ENCODE measurements at places on chromosomes 2 and 18. TPM values are rescaled to one million over a fixed set of nuclear protein-coding genes. Genes with fewer than 3 reads are reported as not detected.

GRCh38 chr18:12884406-12885323 lies 628 bp upstream of the PTPN2 start:
- DNase-seq: no peak

DNA sequence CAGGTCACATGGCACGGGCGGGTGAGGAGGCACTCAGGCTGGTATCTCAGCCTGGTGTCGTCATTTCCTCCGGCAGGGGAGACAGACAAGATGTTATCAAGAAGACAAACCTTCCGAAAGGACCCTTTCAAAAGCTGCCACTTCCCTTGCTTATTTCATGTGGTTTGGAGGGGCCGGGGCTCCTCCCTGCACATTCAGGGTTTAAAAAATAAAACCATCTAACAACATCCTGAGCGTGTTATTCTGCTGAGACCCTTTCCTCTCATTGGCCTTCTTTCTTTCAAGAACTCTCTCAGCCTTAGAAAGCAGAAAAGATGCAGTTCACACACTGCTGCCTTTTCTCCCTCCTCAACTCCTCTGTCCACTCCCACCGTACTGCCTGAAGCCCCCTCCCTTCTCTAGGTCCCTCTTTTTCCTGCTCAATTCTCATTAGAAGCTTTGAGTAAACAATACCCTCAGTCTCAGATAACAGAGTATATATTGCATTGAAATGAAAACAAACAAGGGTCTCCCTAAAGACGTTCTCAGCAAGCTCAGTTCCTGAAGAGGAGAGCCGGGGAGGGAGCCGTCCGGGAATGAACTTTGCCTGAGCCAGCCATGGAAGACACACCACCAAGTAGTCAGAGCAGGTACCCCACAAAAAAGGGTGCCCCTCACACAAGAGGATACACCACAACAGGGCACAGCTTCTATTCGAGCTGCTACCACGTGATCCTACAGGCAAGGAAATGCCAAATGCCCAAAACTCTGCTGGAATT lies 9.7 kb downstream of the SMAD7 start:
- DNase-seq: no peak

- DNase-seq: no peak
These were observed 954.1 kb downstream of the SOCS6 start for GRCh38 chr18:71242981-71243380.

DNA sequence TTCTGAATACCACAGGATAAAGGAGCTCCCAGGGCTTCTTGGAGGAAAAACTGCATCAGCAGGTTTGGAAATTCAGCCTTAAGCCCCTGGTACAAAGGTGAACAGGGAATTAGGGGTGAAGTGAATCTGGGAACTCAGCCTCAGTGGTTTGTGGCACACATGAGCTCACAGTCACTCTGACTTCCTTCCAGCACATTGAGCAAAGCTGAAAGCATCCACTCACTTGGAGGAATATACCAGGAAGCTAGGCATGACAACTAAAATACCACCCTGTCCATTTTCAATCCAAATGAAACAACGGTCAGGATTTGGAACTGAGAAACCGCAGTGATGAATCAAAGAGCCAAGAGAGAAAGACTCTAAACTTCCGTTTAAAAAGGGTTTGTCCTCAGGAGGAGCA lies 216.1 kb downstream of the ICOS start:
- no peak for DNase-seq

- no peak for DNase-seq
These were observed 35.7 kb downstream of the MOGAT1 start for GRCh38 chr2:222707102-222707688.

DNA sequence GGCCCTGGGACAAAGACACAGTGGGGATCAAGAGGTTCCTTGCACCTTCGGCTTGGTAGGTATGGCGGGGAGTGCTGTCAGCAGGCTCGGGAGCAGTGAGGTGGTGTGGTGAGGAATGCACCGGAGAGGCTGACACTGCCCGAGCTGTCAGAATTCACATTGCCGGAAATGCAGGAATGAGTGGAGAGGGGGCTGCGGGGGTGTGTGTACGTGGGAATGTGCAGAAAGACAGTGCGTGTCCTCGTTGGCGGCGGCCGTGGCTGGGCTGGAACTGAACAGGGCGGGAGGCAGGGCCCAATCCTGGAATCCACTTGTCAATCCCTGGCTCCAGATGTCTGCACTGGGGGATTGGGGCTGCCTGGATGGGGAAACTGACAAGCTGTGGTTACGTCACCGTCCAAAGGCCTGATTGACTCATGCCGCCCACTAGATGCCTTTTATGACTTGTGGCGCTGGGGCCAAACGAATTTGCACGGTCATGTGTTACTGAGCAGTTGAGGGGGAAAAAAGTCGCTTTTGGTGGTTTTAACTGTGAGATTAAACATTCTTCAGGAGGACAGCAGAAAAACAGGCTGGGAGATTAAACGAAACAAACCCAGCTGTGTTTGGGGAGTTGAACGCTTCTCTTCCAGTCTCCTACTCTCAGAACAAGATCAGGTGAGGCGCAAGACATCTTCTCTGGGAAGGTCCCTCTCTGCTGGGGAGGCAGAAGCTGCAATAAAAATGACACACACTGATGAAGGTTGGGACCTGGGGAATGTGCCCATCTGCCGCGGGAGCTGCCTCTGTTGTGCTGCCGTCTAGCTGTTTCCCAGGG lies 189.4 kb upstream of the GLI2 start:
- peak; percentile 86 for DNase-seq

DNA sequence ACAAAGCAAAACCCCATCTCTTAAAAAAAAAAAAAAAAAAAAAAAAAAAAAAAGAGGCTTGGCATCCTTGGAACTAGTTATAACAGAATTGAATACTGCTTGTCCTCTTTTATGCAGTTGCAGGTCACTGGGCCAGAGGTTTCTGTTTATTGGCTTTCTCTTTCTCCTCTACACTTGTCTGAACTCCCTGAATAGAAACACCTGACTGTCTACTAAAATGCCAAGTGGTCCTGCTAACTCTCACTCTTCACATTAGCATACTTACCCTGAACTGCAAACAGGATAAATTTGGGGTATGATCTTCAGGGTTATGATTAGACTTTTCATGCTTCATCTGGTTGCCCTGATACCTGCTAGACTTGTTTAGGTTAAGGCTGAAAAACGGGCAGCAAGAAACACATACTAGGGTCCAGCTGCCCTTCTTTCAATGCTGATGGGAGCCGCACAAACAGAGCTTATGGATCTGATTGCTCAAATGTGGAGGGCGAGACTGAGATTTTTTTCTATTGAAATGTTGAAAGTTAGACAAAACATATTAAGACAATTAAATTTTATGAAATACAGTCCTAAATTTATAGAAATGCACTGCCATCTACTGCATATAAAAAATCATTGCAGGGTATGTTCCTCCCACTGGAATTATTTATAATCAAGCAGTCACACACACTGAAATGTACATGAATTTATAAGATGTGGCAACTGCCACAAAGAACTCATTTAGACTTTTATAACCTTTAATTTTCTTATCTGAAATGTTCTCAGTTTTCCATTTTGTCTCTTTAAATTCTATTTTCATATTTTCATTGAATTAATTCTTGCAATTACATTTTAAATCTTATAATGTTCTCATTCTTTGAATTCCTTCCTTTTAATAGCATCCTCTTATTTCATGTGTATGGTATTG lies 40.8 kb downstream of the GTF3C3 start:
- no peak for DNase-seq

GRCh38 chr18:2522112-2522511 lies 49.2 kb downstream of the METTL4 start:
- no peak for DNase-seq

DNA sequence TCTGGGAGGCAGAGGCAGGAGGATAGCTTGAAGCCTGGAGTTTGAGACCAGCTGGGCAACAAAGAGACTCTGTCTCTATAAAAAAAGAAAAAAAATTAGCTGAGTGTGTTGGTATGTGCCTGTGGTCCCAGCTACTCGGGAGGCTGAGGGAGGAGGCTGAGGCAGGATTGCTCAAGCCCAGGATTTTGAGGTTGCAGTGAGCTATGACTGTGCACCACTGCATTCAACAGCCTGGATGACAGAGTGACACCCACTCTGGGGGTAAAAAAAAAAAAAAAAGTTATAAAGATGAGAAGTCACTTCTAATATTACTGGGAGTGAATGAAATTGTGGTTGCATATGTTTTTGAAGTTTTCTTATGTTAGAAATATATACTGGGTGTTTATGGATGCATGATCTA lies 71.6 kb downstream of the C2orf74 start:
- no peak for DNase-seq

- no peak for DNase-seq
These were observed 83.6 kb downstream of the TRABD2A start for GRCh38 chr2:84797271-84797670.

- DNase-seq: no peak
These were observed 385.9 kb upstream of the RND3 start for GRCh38 chr2:150873396-150873772.

DNA sequence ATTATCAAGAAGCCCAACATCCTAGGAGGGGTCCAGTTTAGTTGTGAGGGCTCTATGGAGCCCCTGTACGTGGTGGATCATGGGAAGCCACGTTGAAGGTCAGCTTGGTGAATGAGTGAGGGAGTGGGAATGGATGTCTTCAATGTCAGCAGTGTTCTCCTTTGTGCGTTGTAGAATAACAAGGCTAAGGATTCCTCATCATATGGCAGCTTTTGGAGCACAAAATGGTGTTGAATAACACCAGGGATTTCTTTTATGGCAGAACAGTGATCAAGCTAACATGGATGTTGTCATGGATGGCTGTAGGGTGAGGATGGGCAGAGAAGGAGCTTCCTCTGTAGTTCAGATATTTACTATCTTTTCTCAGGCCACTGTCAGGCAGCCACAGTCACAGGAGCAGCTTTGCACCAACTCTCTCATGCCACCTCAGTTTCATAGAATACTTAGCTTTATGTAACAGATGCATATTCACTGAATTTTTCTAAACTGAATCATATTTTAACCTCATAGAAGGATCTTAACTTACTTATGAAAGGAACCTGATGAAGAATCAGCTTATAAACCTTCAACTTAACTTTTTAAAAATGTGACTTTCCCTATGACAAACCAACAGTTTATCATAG lies 284.5 kb upstream of the EPAS1 start:
- DNase-seq: no peak

DNA sequence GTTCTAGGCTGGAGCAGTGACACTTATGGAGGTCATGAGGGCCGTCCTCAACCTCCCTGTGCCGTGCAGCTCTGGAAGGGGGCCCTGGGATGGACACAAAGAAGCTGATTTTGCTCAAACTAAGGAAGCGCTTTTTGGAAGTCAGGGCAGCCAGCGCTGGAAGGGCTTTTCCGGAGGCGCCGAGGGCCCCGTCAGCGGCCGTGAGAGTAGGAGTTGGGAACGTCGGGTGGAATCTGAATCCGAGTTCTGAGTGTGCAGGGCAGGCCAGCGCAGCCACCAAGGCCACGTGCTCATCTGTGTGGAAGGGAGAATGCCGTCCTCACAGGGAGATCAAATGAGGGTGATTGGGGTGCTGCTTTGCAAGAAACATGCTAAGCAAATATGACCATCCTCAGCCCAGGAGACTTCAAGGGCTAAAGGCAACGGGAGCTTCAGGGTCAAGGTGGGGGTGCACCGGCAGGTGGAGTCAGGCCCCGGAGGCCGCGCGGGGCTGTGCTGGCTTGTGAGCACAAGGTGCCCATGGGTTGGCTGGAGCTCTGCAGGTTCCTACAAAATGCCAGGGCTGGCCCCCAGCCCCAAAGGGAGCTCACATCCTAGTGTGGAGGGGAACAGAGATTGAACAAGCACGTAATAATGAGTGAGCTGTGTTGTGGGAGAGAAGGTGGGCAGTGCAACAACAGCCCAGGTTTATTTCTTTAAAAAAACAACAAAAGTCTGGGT lies 70.4 kb upstream of the HPCAL1 start:
- no peak for DNase-seq

DNA sequence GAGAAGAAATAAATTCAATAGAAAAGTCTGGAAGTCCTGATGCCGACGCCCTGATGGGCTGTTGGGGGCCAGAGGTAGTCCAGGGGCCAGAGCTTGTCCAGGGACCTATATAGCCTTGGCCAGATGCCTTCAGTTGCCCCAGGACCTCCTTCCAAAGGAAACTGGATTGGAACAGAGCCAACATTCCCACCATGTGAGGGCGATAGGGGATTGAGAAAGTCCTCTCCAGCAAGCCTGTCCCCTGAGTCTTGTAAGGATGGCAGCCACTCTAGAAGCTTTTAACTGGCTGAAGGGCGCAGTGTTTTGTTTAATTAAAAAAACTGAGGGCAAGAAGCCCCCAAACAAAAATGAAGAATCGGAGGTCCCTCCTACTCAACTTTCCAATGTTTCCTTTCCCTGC lies 54.9 kb upstream of the CDCA7 start:
- no peak for DNase-seq

DNA sequence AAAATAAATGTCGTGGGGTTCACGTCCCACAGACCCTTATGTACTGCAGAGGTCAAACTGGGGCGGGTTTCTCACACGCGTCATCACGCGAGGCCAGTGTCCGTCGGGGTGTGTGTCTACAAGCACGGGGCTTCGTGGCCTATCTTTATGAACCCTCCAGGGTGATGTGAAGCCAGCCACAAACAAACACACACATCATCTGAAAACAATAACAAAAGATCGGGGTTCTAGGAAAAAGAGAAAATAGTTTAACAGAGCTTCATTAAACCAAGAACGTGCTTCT lies 23.3 kb downstream of the LDLRAD4 start:
- no peak for DNase-seq

GRCh38 chr2:64328415-64328722 lies 125.6 kb upstream of the LGALSL start:
- DNase-seq: no peak

- DNase-seq: no peak
These were observed 326.2 kb upstream of the LRATD1 start for GRCh38 chr2:14306268-14306861.

DNA sequence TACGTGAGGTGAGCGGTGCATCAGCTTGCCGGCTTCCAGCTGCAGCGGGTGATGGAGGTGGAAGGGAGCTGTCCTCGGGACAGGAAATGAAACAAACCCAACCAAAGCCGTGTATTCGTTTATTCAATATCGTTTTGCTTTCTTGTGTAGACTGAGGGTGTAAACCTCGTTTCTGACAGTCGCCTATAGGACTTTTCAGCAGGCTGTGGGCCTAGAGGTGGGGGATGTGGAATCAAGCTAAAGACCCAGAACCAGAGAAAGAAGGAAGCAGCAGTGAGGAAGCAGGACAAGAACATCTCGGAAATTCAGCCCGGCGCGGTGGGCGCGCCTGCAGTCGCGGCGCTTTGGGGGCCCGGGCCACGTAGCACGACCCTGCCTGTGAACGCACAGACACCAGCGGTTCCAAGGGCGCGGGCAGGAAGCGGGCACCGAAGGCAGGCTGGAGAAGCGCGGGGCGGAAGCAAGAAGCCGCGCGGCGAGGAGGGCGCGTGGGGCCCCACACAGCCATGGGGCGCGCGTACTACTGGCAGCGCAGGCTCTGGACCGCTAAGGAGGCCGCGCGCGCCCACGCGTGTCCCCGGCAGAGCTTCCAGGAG lies 755 bp upstream of the ATP9B start:
- no peak for DNase-seq

GRCh38 chr2:196962325-196962724 lies 35.8 kb upstream of the PGAP1 start:
- no peak for DNase-seq

GRCh38 chr2:15547115-15547876 lies 13.8 kb downstream of the NBAS start:
- no peak for DNase-seq

- DNase-seq: no peak
These were observed 111.7 kb downstream of the BABAM2 start for GRCh38 chr2:28002181-28002580.

Gene KCNF1
- polyA plus RNA-seq: 1.0 TPM

Gene RMND5A
- 15.2 TPM for polyA plus RNA-seq

Gene STEAP3
- 34.3 TPM for polyA plus RNA-seq

Gene LRATD1
- 1.9 TPM for polyA plus RNA-seq

Gene MDH1B
- 1.3 TPM for polyA plus RNA-seq

Gene ALPP
- not detected for polyA plus RNA-seq

Gene PPP1R1C
- 0.41 TPM for polyA plus RNA-seq

Measured in AG04450 (cell line).